ENCODE measurements at places on chromosomes 5 and 9.

- DNase-seq = no peak
Measured at GRCh38 chr9:98391406-98391805, 136.0 kb upstream of the TBC1D2 start.

DNA sequence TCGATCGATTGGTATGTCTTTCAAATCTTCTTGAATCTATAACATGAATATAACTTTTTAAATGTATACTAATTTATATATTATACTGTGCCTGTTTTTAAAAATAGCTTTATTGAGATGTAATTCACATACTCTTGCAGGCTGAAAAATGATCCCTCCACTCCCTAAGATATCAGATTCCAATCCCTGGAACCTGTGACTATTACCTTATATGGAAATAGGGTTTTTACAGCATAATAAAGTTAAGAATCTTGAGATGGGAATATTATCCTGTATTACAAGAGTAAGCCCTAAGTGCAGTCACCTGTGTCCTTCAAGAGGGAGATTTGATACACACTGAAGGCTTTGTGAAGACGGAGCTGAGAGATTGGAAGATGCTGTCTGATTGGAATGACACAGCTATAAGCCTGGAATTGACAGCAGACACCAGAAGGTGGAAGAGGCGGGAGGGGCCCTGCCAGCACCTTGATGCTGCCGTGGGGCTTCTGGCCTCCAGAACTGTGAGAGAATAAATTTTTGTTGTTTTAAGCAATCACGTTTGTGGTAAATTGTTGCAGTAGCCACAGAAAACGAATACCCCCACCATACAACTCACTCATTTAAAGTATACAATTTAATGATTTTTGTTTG, 161.3 kb downstream of the RMI1 start:
- no peak for DNase-seq

DNA sequence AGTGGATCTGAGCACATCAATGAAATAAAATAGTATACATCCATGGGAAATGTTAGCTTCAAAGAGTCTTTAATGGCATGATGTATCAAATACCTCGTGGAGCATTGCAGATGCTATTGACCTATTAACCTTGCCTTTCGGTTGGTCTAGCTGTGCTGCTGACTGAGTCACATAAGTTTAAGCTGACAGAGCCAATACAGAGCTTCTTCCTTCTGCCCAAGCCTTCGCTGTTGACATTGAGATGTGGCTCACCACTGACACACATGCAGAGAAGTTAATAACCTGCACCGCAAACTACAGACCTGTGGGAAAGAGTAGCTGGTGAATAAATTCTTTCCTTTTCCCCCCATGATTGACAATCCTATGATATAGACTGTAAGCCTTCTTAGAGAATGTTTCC, 78.2 kb downstream of the LURAP1L start:
- no peak for DNase-seq

DNA sequence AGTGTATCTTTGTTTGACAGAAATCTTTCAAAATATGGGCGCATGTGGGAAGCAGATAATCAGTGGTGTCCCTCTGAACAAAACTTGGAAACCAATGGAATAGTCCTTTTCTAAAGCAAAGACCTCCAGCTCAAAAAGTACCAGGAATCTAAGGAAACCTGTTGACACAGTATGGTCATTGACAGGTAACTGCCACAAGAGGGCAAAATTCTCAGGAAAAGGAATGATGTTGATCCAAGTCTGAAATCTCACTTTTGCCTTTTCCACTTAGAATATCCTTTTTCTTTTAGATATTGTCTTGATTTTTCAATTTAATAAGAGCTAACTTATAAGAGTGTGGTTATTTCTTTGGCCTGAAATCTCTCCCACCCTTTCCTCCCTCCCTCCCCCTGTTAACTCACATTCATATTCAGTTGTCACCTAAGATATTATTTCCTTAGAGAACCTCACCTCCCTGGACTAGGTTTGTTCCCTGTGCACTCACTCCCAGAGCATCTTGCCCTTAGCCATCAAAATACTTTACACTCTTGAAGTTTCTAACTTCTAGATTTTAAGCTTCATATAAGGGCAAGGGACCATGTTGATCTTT, 59.0 kb upstream of the BARX1 start:
- DNase-seq = no peak

DNA sequence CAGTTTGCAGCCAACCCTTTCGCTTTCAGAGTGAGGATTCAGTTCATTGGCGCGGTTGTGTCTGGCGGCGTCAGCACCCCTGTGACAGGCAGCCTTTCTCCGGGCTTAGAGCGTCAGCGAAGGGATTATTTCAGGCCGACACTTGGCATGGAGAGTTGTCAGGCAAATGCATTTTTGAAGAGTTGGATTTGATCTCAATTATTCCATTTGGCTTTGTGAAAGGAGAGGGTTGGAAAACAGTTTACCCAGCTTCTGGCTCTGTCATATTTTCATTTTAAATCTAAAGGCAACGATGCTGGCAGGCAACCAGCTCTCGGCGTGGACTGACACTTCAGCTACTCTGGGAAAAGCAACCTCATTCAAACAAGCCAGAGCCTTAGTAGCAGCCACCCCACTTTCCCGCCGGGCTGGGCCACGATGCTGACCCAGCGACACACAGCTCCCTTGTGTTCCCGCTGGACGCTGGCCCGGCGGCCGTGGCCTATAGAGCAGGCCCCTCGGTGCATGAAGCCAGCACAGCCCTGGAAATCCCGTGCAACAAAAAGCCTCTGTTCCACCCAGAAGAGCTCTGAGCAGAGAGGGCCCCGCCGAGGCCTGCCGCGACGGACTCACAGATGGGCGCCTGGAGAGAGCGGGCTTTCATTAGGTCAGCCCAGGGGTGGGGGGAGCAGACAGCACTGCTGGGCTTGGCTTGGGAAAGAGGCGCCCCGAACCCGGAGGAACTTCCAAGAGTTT, 28.9 kb upstream of the LPCAT1 start:
- no peak for DNase-seq

GRCh38 chr5:124599028-124599973, 147.1 kb downstream of the ZNF608 start:
- no peak for DNase-seq

- DNase-seq = no peak
Measured at GRCh38 chr5:79229357-79230174, 6.4 kb upstream of the JMY start.

DNA sequence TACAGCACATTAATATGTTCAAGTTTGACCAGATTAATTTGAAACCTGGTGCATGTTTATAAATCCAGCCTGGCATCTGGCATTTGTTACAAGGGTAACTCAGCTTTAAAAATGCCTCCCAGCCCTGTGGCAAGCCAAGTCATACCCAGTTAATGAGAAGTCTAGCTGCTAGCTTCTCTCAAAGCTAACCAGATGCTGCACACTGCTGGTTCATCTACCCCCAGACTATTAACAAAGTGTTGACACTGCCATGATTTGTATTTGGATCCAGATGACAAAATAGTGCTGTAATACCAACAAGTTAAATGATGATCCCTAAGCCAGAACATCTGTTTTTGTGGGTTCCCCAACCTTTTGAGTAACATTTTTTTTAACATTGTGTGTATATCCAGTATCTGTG, 573.7 kb upstream of the DAB2 start:
- no peak for DNase-seq

- DNase-seq = no peak
Measured at GRCh38 chr5:71891856-71892255, 172.8 kb downstream of the CARTPT start.

GRCh38 chr5:125926172-125926571, 497.0 kb upstream of the GRAMD2B start:
- DNase-seq = no peak

GRCh38 chr5:77644371-77645157, 6.1 kb upstream of the OTP start:
- no peak for DNase-seq

DNA sequence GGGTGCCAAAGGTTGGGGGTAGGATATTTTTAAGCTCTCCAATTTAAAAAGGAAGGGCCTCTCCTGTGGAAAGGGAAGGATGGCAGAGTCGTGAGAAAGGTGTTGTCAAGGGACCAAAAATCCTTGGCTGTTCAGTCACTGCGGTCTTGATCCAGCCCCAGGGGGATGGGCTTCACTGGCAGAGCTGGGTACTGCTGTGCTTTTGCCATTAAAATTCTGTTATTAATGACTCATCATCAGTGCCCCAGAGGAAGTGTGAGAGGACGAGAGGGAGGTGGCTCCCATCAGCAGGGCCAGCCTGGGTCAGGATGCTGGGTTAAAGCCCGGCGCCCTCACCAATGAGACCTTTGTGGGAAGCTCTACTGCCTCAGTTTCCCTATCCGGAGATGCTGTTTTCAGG, 16.7 kb downstream of the PCDH12 start:
- DNase-seq = no peak
